Ovary (tissue), 10 donors: ENCODE measurements at places on chromosomes 16 and 17. TPM values are rescaled to one million over a fixed set of nuclear protein-coding genes. Genes with fewer than 3 reads are reported as not detected.

GRCh38 chr16:49262501-49262900 lies 19.1 kb downstream of the CBLN1 start:
- no peak for DNase-seq

DNA sequence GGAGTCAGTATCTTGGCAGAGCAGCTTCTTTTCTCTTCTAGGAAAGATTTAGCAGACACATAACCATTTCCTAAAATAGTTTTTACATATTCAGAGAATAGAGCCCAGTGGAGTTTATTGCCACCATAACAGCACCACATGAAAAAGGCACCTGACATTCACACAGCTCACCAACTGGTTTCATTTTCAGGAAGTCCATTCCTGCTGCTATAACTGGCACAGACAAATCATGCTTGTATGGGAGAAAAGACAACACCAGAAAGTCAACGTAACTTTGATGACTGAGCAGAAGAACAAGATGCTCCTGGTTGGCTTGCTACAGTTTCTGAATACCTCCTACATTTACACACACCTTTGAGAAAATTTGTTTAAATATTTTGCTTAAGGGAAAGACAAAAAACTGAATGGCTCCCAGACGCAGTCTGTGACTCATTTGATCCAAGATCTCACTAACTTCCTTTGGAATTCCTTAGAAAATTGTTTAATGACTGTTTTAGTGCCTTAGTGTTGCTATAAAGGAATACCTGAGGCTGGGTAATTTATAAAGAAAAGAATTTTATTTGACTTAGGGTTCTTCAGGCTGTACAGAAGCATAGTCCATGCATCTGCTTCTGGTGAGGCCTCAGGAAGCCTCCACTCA lies 1380.6 kb downstream of the CDH8 start:
- DNase-seq: no peak

The TBC1D3I gene
- 0.13 TPM for total RNA-seq

- DNase-seq: no peak
Observed at GRCh38 chr16:86424985-86425384, 85.3 kb upstream of the FOXF1 start.

The ABCC11 gene
- total RNA-seq: not detected
